ENCODE measurements at places on chromosomes 12 and 14. TPM values are rescaled to one million over a fixed set of nuclear protein-coding genes. Genes with fewer than 3 reads are reported as not detected.

The NKX2-1 gene
- total RNA-seq: not detected

The POTEG gene
- not detected for total RNA-seq

The LLPH gene
- 14.9 TPM for total RNA-seq

The RPGRIP1 gene
- total RNA-seq: not detected

The NGDN gene
- total RNA-seq: 51.7 TPM

The HELB gene
- total RNA-seq: 0.79 TPM

The P2RX2 gene
- not detected for total RNA-seq

The TMEM229B gene
- 0.07 TPM for total RNA-seq

The PIP4P1 gene
- 22.0 TPM for total RNA-seq

The MUCL1 gene
- not detected for total RNA-seq

The KRT2 gene
- not detected for total RNA-seq

The CLEC1A gene
- 16.0 TPM for total RNA-seq

The CCDC197 gene
- total RNA-seq: not detected

The IGF1 gene
- total RNA-seq: 0.20 TPM

The PTPRO gene
- total RNA-seq: not detected

The HHIPL1 gene
- total RNA-seq: 2.2 TPM

The ALG10 gene
- total RNA-seq: 25.5 TPM

The ALDH6A1 gene
- total RNA-seq: 30.9 TPM

The TPPP2 gene
- not detected for total RNA-seq

The VWF gene
- 535 TPM for total RNA-seq

The LGMN gene
- total RNA-seq: 74.0 TPM

The TCL1B gene
- total RNA-seq: not detected

The SCNN1A gene
- total RNA-seq: not detected

The TAS2R8 gene
- not detected for total RNA-seq

The NOS1 gene
- 0.04 TPM for total RNA-seq

The NRL gene
- 0.56 TPM for total RNA-seq

The GNPTAB gene
- 32.2 TPM for total RNA-seq

The ENDOU gene
- not detected for total RNA-seq

The SRRM4 gene
- not detected for total RNA-seq

The ZNF385A gene
- total RNA-seq: 0.79 TPM

The SLC25A21 gene
- 2.2 TPM for total RNA-seq

The TAPBPL gene
- total RNA-seq: 6.5 TPM

The KRT73 gene
- not detected for total RNA-seq

The DGKA gene
- 36.0 TPM for total RNA-seq

The CLEC6A gene
- total RNA-seq: not detected

The BCL2L14 gene
- not detected for total RNA-seq

The SLC10A1 gene
- total RNA-seq: not detected

The SLC22A17 gene
- total RNA-seq: 5.7 TPM

The BDKRB2 gene
- total RNA-seq: not detected
